ENCODE measurements at places on chromosomes 1 and 21.

DNA sequence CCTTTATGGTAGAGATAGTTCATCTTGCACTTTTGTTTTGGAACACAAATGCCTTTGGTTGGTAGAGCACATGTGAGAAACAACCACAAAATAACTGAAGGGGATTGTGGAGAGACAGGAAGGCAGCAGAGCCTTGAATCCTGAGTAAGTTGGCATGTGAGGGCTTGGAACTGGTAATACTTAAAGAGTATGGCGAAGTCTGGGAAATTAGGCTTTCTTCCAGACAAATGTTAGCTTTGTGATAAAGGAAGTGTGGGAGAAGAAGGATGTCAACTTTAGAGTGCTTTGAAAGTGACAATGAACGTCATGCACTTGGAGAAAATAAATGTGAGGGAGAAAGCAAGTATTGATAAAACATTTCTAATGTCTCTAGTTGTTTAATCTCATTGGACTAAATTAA is 476.3 kb upstream of the ZRANB2 start:
- DNase-seq = no peak

DNA sequence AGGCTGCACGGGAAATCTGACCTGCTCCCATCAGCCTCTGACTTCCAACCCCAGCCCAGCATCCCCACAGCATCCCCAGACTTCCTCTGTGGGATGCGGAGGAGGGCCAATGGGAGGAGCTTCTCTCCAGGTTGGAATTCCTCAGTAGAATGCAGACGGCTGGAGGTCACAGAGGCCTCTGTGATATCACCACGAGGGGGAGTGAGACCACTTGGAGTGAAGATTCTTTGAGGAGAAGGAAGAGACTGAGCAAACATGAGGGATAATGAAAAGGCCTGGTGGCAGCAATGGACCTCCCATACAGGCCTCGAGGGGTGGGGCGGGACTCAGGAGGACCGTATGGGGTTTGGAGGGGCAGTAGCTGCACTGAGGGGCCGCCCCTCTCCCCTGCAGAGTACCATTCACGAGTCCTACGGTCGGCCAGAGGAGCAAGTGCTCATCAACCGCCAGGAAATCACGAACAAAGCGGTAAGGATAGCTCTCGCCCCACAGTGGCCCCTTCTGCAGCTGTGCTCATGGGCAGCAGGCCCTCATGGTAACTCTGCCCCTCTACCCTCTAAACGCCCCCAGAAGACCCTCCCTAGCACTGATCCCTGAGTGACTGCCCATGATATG is at the start of gene CATSPER4:
Gene CATSPER4, plus strand, starts transcription at position 230 of the 615 bp plus-strand sequence. Its CDS starts 26 bp downstream, at position 256.
- DNase-seq = no peak

- no peak for DNase-seq
These were observed 35.2 kb downstream of the RRP1 start for GRCh38 chr21:43824333-43825241.

DNA sequence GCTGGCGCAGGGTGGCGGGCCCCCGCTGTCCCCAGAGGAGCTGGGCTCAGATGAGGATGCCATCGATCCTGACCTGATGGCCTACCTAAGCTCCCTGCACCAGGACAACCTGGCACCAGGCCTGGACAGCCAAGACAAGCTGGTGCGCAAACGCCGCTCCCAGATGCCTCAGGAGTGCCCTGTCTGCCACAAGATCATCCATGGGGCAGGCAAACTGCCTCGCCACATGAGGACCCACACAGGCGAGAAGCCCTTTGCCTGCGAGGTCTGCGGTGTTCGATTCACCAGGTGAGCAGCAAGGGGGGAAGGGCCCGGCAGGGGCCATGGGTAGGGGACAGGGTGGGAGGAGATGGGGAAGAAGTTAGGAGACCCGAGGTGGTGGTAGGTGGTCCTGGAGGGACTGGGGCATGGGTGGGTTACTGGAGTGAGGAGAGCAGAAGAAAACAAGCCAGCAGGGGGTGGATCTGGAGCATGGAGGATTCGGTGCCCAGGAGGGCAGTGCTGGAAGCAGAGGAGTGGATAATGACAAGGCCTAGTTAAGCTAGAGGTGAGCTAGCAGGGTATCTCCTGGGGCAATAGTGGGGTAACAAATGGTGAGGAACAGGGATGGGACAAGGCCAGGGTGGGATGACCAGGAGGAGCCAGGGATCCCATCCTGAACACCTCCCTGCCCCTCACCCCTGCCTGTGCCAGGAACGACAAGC is 13.1 kb downstream of the ZBTB7B start:
- no peak for DNase-seq

- no peak for DNase-seq
These were observed 16.4 kb downstream of the RNF220 start for GRCh38 chr1:44421446-44421884.

DNA sequence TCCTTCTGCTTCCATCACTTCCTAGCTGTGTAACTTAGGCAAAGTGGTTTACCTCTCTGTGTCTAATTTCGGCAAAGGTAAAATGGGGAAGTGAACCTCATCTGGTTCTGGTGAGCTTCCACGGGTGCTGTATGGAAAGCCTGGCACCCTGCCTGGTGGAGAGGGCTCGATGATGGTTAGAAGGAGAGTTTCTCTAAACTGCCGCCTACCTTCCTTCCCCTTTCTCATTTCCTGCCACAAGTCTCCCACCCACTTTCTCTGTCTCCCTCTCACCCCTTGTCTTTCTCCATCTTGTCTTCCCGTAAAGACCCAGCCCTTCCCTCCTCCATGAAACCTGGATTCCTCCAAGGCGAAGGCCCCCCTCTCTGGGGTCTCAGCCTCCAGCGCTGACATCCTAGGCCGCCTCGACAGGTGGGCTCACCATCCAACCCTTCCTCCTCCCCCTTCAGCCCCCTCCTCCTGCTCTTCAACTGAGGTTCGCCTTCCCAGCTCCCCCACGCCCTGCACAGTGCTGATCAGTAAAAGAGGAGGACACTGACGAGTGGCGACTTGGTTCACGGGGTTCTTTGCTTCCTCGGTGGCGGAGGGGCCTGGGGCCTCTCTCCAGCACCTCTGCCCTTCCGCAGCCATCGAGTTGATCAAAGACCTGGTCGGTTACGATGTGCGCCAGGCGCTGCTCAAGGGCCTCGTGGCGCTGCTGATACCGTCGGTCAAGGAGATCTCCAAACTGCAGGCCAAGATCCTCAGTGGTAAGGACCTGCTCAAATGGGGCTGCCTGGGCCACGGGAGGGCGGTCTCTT is 7.3 kb downstream of the RNU5D-1 start:
- DNase-seq = no peak

GRCh38 chr1:101338714-101339430 is 102.1 kb downstream of the S1PR1 start:
- DNase-seq = no peak

DNA sequence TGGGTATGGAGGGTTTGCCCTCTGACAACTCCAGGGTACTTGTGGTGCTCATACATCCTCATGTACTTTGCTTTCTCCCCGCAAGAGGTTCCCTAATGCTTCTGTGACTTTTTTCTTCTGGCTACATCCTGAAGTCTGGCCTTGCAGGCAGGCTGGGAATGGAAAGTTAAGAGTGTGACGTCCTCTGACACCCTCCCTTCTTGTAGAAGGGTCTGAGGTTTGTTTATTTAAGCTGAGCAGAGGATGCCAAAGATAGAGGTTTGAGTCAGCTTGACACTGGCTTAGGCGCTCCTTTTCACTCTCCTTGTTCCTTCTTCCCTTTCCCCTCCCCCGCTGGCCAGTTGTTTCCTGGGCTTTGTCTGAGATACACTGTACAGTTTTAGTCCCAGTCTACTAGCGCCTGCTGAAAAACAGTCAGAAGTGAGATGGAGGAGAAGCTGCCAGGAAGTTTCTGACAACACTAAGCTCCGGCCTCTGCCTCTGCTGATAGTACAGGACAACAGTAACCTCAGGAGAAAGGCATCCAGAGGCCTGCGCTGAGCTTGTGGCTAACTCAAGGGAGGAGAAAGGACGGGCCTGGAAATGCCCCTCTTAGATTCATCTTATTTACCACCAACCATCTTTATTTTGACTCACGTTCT is at the start of gene MACF1:
Gene MACF1, plus strand, starts transcription at position 255 of the 641 bp plus-strand sequence. Its CDS starts 328 bp downstream, at position 583.
- DNase-seq = peak; percentile 87

GRCh38 chr1:115046751-115047150 is 17.1 kb downstream of the TSHB start:
- DNase-seq = no peak

DNA sequence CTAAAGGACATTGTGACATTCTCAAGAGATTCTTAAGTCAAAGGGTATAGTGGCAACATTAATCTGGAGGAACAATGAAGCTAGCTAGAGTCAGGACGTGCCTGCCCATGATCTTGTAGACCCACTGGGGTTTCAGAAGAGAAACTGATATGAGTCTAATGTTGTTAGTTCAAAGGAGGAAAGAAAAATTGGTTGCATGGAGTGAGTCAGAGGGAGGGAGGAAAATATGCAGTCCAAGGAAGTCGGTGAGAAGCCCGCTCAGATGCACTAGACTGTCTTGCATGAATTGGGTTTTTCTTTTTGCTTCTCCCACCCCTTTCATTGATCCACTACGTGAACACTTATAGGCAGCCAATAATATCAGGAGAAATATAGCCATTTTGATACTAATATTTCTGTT is 53.8 kb upstream of the SYT14 start:
- no peak for DNase-seq

DNA sequence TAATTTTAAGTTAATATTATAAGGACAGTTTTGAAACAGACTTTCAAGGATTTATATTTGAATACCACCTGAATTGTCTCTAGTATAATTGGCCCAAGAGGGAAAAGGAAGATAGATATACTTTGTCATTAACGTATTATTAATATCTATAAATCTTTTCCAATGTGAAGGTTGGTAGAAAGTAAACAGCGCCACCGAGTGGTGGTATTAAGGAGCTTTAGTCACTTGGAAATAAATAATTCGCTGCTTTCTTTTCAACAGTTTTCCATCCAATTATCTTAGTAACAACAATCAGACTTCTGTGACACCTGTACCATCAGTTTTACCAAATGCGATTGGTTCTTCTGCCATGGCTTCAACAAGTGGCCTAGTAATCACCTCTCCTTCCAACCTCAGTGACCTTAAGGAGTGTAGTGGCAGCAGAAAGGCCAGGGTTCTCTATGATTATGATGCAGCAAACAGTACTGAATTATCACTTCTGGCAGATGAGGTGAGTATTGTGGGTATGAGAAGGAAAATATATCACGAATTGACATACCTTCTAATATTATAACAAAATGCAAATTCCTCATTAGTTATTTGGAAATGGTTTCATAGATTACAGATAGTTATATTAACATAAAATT is 37.7 kb downstream of the SH3GLB1 start:
- peak; percentile 16 for DNase-seq

GRCh38 chr1:186499571-186499970 is 38.7 kb upstream of the PDC start:
- DNase-seq = no peak

GRCh38 chr1:15436881-15437442 is 1.3 kb upstream of the CTRC start:
- no peak for DNase-seq

DNA sequence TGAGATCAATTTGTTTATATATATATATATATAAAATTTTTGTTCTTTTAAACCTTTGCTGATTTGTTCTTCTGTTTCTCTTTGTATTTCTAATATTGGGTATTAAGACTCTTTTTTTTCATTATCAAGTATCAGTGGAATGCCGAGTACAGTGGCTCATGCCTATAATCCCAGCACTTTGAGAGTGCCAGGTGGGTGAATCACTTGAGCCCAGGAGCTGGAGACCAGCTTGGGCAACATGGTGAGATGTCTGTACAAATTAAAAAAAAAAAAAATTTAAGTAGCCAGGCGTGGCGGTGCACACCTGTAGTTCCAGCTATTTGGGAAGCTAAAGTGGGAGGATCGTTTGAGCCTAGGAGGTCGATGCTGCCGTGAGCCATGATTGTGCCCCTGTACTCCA is 67.1 kb downstream of the MAST2 start:
- no peak for DNase-seq

DNA sequence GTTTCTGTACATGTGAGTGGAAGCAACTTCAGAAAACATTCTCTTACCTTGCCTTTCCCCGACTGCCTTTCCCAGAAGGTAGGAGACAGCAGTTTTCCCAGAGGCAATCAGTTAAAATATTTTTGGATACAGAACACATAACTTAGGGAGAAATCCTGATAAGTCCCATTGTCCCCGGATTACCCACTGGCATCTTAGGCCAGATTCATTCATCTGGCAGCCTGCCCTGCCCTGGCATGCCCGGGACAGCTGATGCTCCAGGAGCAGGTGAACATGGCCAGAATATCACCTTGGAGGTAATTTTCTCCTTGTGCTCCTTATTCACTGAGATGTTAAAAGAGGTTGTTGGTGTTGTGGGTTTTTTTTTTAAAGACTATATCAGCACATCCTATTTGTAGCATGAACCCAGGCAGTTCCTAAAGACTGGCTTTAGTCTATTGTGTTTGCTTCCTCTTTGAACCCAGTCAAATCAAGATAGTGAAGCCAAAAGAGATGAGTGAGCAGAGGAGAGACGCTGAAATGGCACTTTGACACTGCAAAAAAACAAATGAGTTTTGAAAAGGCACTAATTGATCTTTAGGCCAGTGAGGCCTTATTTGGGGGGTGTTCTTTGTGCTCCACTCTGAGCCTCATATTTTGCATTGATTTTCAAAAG is 139.6 kb downstream of the PLPP3 start:
- no peak for DNase-seq
